Kidney epithelial cell (primary cell): ENCODE measurements at places on chromosomes 13 and 19. TPM values are rescaled to one million over a fixed set of nuclear protein-coding genes. Genes with fewer than 3 reads are reported as not detected.

FFAR1 gene
- total RNA-seq = 0.04 TPM in 1 of 2 replicates, not detected in the other

SPRED3 gene
- 4.3 and 4.5 TPM in 2 replicates for total RNA-seq

MYPOP gene
- 3.0 and 8.0 TPM in 2 replicates for total RNA-seq

LILRA1 gene
- total RNA-seq = not detected in 2 replicates

PIK3R2 gene
- total RNA-seq = 41.4 and 42.4 TPM in 2 replicates
